ENCODE measurements at places on chromosomes 12 and 14.
A peak's percentile ranks its signal among the peaks of the same experiment; 100 is the strongest.

DNA sequence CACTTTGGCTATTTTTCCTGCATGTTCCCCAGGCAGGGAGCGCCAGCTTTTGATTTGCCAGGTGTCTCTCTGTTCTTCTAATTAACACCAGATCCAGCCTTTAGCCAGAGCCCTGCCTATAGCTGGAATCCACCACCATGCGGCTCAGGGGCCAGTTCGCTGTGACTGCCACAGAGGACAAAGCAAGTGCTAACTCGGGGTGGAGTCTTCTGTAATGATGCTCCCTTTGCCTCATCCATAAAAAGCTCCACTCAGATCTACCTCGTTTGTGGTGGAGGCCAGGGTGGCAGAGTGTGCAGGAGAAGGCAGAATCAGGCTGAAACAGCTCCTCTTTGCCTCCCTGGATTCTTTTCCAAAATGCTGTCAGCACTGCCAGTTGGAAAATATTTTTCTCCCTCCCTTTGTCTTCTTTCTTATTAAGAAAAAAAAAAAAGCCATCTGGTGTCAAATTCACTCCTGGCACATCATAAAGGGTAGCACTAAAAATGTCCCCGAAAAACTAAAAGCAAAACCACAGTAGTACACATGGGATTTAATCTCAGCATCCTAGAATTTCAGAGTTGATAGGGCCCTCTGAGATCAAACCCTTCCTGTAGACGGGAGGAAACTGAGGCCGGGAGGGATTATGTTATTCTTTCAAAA lies 18.0 kb upstream of the CTDSP2 start:
- DNase-seq = no peak

- peak; percentile 53 for DNase-seq
These were observed 274.7 kb downstream of the DAD1 start for GRCh38 chr14:22314183-22314820.

- no peak for DNase-seq
These were observed 926.7 kb downstream of the GALC start for GRCh38 chr14:87066221-87066817.

DNA sequence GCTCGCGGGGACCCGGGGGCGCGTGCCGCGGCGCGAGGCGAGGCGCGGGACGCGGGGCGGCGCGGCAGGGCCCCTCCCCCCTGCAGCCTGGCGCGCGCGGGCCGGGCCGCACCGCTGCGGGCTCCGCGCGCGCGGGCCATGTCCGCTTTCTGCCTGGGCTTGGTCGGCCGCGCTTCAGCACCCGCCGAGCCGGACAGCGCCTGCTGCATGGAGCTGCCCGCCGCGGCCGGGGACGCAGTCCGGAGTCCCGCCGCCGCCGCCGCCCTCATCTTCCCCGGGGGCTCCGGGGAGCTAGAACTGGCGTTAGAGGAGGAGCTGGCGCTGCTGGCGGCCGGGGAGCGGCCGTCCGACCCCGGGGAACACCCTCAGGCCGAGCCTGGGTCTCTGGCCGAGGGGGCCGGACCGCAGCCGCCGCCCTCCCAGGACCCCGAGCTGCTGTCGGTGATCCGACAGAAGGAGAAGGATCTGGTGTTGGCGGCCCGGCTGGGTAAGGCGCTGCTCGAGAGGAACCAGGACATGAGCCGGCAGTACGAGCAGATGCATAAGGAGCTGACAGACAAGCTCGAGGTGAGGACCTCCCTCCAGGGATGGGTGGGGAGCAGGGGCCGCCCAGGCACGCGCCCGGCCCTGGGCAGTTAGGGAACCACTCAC lies 820 bp downstream of the BICDL1 start:
- DNase-seq = peak; percentile 53

DNA sequence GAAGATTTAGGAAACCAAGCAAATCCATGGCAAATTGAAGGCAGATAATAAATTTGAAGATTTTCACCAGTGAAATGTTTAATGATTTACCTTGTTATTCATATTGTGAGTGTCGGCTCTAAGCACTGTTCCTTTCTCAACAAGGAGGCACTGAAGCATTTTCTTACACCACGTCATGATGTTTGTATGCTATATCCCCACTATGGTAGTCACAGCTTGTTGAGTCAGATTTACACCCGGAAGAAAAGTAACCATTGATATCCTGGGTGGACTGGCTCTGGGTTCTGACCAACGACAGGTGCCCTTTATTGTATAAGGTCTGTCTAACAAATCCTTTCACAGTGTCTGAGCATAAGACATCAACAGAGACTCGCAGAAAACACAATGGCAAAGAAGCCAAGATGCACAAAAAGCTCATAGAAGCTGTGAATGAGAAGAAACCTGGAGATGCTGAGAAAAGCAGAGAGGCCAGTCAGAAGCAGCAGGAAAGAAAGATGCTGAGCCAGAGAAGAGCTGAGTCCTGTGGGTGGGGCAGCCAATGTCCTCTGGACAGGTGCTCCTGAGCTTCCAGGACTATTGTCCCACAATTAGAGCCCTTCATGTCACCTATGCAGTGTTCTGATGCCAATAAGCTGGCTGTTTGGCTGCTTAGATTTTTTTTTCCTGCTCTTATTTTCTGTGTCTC lies 49.7 kb upstream of the ARHGAP5 start:
- DNase-seq = no peak

DNA sequence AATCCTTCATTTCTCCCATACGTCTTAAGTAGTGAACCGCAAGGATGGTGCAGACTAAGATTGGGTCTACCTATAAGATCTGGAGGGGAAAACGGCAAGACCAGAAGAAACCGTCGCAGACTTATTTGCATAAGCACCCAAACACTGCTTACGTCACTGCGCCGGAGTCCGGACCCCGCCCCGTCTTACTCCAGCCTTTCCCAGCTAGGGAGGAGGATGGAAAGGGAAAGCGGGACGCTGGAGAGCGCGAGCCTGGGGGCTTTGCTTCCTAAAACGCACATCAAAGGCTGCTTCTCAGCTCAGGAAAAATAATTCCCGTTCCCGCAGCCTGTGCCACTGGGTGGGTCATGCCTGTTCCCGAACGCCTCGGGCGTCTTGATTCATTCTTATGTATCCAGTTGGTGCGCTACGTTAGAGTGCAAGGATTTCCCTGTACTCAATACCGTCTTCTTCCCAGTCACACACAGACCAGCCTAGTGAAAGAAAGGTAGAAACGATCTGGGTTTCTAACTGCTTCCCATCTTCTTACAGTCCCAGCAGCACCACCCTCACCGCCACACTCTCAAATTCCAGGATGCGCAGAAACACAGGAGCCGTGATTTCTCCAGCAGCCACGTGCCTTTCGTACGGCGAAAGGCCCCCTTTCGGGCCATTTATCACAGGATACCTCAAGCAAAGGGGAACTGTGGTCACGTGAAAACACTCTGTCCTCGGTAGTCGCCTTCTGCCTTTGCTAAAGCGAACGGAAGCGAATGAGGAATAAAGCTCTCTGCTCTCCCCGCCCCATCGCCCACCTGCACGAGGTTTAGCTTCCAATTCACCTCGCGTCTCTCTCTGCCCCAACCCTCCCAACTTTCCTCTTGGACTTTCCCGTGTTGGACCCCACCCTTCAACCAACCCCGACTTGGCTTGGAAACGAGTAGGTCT lies 1.1 kb downstream of the SLC6A15 start:
- DNase-seq = no peak

GRCh38 chr14:75454963-75455546 lies 27.2 kb downstream of the JDP2 start:
- no peak for DNase-seq

DNA sequence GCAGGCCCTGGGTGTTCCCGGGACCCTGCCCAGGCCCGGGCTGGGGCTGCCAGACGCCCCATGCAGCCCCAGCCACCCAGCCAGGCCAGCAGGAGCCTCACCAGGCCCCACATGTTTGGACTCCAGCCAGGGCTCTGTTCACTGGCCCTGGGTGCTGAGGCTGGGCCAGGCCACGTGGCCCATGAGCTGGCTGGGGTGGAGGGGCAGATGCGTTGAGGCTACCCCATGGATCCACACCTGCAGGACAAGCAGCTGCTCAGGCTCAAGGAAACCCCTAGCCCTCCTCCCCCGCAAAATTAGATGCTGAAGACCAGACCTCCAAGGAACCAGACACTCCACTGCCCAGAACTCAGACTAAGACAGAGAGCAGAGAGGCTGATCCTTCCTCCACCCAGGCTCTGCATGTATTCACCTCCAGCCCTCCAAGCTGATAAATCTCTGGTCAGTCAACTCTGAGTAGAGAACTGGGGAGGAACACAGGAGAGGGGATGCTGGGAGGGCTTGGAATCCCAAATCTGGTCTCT lies 1.6 kb downstream of the CDH24 start:
- DNase-seq = no peak

GRCh38 chr12:113479590-113480335 lies 8.1 kb upstream of the LHX5 start:
- DNase-seq = peak; percentile 21

DNA sequence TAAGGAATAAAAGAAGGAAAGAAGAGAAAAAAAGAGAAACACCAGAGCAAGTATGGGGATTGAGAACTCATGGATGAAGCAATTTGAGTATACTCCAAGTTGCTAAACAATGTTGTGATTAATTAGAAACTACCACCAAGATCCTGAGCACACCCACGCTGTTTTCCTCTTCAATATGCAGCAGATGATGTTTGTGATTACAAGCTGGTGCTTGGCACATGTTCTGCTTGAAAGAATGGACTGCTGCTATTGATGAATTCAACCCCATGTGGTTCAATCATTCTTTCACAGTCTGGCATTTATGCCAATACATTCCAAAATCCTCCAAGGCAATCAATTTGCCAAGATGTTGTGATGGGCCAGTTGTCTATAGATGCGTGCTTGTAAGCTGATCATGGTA lies 146.8 kb downstream of the SLC2A13 start:
- no peak for DNase-seq

- DNase-seq = no peak
These were observed 145.8 kb downstream of the TSPAN9 start for GRCh38 chr12:3222979-3223378.

DNA sequence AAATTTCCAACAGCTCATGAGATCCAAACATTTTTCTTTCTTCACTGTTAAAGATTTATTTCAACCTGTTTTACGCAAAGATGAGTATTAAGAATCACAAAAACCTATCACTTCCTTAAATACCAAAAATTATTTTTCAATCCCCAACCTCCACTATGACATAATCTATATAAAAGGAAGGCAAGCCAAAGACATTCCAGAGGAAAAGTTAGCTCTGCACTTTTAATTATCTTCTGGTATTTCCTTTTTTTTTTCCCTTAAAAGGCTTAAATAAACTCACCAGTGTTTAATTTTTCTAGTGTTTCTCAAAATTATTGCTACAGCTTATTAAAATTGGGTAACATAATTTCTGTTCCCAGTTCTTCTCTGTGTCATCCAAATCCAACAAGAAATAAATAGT lies 75.9 kb downstream of the BMP4 start:
- DNase-seq = no peak

DNA sequence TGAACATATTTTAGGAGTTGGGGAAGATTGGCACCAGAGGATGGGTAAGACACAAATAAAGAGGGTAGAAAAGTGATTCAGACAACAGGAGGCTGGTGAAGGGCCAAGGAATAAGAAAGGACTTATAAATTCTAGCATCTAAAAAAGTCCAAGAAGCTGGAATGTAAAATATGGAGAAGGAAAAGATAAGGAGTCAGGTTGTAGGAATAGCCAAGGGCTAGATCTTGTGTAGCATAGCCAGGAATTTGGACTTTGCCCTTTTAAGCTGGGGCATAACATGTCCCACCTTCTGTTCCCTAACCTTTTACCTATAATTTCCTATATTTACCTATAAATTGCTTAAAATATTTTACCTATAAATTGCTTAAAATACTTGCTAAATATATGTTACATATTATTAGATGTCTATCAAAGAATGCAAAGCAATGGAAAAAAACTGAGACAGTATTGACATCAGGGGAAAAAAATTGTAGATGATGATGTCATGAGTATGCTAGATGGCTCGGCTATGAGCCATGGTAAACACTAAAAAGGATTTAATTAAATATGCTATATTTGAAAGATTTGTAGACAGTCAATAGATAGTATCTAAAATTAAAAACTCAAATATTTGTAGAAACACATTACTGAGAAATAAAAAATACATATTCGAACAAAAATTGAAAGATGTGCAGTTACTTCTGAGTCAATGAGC lies 99.7 kb upstream of the PLEKHG7 start:
- no peak for DNase-seq

DNA sequence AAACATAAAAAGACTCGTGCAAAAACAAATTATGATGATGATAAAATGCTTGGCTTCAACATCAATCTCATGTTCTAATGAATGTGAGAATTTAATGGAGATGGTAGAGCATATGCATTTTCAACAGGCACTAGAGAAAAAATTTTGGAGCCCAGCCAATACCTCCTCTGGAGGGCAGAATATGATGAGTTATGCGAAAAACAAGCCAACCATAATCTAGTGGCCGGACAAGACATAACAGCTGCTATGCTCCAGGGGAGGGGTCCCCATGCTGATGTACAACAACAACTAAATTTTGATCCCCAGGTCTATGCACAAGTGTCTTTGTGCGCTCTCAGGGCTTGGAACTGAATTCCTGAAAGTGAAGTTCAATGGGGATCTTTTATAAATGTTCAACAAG lies 1197.5 kb downstream of the LRFN5 start:
- no peak for DNase-seq

DNA sequence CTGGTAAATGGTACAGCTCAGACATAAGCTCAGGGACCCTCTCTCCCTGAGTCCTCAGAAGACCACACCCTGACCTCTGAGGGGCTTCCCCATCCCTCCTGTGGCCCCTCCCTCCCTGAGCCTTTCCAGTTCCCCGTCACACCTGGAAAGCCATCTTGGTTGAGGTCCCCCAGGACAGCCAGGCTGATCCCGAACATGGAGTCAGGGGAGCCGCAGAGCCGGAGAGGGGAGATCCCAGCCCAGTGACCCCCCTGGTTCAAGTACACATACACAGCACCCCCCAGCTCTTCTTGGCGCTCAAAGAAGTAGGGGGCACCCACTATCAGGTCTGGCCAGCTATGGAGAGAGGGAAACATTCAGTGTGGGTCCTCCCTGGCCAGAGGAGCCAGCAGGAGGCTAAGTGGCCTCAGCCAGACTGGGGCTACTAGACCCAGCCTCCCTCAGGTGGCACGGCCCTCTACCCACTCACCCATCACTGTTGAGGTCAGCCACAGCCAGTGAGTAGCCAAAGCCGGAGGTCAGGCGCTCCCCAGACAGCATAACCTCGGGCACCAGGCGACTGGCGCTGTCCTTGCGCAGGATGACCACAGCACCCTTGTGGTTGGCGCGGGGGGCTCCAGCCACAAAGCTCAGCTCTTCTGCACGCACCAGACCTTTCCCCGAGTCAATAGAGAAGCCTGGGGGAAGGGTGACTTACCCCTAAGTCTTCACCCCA lies 9.3 kb downstream of the ITGA7 start:
- no peak for DNase-seq
